Stimulated activated CD8-positive, alpha-beta memory T cell treated with anti-CD3 and anti-CD28 coated beads, Interleukin-15, amount 100 ng/mL, for 1 hour (primary cell): ENCODE measurements at places on chromosomes 7 and 10.

DNA sequence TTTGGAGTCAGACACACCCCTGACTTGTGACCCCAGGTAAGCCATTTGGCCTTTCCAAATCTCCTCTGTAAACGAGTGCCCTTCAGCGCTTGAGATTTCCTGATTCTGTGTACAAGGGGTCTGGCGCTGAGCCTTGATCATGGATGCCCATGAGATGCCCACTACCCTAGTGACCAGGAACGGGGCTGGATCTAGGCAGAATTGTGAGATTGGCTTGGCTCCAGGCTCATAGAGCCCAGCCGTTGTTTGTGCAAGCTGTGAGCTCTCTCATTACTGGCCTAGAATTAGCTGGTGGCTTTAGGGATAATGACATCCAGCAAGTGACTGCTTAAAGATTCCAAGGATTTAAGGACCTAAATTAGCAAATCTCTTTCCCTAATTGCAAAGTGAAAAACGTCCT, 84.9 kb downstream of the CAMK1D start:
- no peak for DNase-seq

DNA sequence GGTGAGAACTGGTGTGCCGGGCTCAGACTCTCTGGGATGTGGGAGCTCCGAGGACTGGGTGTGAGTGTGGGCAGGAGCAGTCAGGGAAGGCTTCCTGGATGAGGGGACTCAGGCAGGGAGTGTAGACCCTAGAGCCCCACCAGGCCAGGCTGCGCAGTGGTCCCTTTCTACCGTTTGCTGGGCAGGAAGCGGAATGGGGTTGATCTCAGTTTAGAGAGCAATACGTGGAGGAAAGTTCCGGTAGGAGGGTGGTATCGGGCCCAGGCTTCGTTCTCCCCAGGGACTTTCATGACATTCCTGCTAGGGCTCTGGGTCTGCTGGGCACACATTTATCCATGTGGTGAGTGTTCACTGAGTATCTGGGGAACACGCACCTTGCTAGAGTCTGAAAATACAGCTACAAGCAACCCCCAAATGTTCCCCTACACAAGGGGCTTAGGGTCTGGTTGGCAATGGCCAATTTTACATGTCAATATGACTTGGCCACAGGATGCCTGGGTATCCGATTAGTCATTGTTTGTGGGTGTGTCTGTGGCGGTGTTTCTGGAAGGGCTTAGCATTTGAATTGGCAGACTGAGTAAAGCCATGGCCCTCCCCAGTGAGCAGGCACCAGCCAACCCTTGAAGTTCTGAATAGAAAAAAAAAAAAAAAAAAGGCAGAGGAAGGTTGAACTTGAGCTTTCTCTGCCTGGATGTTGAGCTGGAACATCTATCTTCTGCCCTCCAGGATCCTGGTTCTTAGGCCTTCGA, 20.8 kb downstream of the GHRHR start:
- no peak for DNase-seq

DNA sequence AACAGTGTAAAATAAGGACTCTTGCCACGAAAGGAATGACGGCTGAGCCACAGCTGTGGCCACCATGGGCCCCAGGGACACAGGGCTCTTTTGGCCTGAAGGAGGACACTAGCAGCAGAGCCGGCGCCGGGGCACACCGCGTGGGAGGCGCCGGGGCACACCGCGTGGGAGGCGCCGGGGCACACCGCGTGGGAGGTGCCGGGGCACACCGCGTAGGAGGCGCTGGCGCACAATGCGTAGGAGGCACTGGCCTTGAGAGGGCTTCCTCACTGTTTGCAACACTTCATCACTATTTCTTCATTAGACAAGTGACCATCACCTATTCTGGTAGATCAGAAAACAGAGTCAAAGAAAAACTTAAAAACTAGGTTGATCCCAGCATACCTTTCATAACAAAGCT, 23.4 kb downstream of the ESYT2 start:
- no peak for DNase-seq

DNA sequence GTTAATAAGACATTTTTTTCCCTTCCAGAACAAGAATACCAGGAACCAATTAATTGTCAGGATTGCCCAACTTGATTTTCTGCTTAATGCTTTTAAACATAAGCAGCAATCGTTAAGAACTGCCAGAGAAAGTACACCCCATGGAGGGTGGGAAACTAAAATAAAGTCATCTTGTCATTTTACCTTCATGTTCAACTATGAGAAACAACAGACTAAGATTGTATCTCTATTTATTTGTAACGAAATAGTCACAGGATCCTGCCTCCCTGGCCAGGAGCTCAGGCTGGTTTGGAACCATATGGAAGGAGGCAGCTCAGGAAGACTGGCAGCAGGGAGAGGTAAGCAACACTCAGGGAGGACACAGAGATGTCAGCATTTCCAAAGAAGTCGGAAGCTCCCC, 129.6 kb downstream of the TNS3 start:
- DNase-seq = no peak

DNA sequence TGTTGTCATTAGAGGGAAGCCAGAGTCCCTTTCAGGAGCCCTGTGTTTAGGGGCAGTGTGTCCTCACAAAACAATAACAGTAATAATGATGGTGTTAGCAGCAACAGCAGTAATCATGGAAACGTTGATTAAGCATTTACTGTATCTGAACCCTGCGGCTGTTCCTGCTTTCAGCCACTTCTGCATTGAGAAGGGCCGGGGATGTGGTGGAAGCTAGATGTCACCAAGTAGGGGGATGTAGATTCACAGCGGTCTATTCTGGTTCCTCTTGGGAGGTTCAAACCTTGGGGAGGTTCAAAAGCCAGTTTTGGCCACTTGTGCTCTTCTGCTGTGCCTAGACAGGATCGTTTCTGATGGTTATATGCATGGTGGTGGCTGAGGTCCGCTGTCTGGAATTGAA, 44.8 kb downstream of the PRPF18 start:
- no peak for DNase-seq

DNA sequence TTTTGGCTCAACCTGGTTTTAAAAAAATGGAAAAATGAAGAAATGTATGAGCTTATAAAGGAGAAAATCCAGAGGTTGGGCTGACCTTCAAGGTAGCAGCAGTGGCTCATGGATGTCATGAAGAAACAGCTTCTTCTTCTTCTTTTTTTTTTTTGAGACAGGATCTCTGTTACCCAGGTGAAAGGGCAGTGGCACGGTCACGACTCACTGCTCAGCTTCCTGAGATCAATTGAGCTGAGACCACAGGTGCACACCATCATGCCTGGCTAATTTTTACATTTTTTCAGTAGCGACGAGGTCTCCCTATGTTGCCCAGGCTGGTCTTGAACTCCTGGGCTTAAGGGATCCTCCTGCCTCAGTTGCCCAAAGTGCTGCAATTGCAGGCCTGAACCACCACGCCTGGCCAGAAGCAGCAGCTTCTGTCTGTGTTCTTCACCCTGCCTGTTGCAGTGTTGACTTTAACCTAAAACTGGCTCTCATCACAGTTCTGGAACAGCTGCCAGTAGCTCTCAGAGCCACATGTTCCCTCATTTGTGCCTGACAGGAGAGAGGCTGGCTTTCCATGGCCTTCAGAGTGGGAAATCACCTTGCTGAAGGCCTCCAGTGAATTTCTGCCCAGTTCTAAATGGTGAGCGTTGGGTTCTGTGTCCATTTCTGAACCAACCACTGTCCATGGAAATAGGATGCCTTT, 117.7 kb downstream of the PFKFB3 start:
- DNase-seq = no peak

DNA sequence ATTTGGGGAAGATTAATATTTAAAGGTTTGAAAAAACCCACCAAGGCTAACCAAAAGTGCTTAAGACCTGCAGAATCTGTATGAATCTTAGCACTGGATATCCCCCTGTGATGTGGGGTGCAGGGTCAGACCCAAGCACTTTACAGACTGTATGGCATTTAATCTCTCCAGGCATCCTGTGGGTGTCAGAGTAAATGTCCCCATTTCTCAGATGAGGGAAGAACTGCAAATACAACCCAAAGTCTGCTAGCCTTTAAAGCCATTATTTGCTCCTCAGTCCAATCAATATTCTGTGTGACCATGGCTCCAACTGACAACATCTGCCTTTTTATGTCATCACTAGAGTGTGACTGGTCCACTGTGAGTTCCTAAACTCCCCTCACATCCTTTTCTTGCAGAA, 10.0 kb upstream of the MBL2 start:
- no peak for DNase-seq

GRCh38 chr10:124446830-124447750, 2.7 kb downstream of the NKX1-2 start:
- no peak for DNase-seq

DNA sequence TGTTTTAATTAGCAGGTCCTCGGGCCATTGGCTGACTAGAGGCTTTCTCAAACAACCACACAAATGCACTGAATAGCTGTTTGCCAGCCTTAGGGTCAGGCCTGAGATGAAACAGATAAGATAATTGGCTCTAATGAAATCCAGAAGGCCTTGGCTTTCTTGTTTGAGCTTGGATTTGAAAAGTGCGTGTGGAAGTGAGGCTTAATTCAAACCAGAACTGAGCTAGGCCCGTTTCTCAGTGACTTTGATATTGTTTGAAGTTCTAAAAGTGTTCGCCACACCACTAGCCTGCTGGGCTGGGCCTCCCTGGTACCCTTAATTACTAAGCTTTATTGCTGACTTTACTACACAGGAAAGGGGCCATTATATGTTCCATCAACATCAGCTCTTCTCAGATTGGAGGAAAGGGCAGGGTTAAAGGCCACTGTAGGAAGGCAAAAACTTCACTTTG, 270.6 kb downstream of the TWIST1 start:
- no peak for DNase-seq

DNA sequence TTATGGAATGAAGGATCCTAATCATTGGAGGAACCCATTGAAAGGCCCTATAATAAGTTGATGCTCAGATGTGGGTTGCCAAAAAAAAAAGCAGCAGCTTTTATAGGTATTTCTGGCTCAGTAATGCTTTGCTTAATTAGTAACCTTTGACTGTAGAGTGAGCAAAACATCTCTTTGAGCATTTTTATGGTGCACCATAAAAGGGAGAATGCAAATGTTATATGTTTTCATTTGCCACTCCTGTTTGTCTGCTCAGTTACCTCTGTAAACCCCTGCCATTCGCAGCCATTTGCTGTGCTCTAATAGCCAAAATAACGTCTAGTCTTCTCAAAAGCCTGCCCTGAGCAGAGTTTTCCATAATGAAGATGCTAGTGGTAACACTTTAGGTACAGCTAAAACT, 589.1 kb upstream of the FOXK1 start:
- DNase-seq = no peak

- no peak for DNase-seq
These were observed 185.7 kb upstream of the FZD8 start for GRCh38 chr10:35827783-35828182.

DNA sequence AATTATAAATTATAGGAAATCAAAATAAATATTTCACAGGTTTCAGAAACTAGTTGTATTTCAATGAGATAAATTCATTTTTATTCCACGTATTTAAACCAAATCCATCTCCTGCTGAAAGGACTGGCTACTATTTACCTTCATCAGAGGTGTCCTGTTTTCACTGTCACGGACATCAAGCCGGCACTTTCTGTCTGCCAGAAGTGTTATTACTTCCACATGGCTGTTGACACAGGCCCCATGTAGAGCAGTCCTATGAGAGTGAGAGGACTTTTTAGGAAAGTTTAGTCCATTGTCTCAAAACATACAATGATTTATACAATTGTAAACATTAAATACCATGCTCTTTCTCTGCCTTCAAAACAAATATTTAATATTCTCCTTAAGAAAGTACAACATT, 100.4 kb upstream of the ACBD5 start:
- no peak for DNase-seq

DNA sequence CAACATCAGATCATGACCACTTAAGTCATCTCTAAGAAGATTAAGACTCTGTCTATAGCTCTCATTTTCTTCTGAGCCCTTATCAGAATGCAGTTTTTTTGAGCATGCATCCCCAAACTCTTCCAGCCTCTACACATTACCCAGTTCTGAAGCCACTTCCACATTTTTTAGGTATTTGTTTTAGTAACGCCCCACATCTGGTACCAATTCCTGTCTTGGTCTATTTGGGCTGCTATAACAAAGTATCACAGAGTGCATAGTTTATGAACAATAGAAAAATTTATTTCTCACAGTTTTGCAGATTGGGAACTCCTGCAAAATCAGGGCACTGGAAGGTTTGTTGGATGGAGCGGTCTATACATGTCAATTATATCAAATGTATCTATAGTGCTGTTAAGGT, 107.7 kb upstream of the KCND2 start:
- no peak for DNase-seq

- DNase-seq = no peak
These were observed 55.1 kb upstream of the CALN1 start for GRCh38 chr7:72467237-72467636.

GRCh38 chr10:6840201-6840691, 260.2 kb upstream of the PRKCQ start:
- DNase-seq = no peak

DNA sequence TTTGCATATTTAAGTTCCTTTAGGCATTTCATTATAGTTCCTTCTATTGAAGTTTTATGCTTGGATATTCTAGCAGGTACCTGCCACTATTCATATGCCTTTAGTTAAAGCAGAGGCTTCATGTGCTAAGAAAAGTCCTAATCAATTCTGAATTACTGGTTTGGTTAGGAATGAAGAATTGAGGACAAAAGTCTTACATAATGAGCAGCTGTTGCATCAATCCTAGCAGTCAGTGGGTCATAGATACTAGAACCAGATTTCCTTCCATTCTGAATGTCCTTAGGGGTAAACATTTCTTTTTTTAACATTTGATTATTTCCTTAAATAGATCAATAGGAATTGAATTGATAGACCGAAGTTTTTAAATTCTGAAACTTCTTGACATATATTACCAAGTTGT, 59.2 kb downstream of the CDK13 start:
- DNase-seq = no peak

GRCh38 chr7:42085531-42085930, 151.5 kb downstream of the GLI3 start:
- no peak for DNase-seq
